GOT3 (cell line): ENCODE measurements at places on chromosomes 6 and 20.

DNA sequence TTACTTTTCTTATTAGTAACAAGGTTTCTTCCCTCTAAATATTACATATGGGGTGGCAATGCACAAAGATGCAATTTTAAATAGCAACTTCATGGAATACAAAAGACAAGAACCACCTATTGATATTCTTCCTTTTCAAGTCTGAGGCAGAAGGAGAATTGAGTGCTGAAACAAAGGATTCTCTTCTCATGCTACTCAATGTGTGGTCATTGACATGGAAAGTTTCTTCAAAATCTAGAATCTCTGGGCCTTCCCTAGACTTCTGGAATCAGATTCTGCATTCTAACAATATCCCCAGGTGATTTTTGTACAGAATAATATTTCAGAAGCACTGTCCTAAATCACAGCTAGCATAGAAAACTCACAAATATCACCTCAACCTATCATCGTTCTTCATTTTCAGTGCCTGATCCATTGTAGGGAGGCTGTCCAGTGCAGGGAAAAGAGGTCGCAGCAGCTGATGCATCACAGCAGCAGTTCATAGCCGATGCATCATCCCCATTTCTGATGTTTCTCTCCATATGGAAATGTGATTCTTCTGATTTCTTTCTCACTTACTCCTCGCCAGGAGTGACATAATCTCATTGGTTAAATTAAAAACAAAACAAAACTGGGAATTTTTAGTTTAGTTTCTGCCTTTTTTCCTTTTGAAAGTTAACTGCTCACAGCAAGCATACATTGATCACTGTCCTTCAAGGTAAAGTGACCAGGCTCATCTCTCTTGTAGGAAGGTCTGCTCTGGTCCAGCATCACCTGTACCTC, 139.5 kb upstream of the FAM83B start:
- no peak for DNase-seq

- no peak for DNase-seq
Measured at GRCh38 chr6:161374971-161375873, 101.4 kb upstream of the AGPAT4 start.

DNA sequence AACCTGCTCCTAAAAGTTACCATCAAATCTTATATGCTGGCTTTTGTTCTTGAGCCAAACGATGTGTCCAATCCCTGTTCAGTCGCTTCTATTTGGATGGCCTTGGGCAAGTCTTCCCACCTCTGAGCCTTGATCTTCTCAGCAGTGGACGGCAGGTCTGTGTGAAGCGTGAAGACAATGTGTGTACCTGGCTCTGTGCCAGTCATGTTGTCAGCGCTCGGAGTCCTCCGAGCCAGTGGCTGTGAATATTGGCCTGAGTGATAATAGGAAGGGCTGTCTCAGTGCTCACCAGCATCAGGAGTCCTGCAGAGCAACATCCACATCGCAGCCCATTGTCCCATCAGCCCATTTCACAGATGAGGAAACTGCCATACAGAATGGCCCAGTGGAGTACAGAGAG, 219.0 kb downstream of the CDC5L start:
- DNase-seq: no peak

- DNase-seq: no peak
Measured at GRCh38 chr20:18287546-18287914, 797 bp upstream of the ZNF133 start.

- DNase-seq: no peak
Measured at GRCh38 chr6:149410557-149410956, 10.5 kb downstream of the SUMO4 start.

GRCh38 chr20:33475381-33476152, 14.3 kb upstream of the CBFA2T2 start:
- no peak for DNase-seq

DNA sequence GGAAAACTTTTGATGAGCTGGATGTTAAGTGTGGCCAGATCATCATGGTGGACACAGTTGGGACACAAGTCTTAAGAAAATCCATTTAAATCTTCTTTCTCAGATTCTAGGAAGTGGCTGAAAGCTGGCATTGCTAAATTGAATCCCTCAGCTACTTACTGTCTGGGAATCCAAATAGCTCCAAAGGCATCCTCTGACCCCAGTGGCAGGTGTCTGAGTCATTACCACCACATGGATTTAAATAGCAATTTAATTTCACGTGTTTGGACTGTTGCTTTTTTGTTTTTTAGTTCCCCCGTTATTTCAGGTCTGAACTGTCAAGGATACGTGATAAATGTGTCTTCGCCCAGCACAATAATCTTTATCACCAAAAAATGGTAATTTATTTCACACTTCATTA, 33.2 kb upstream of the HDGFL1 start:
- DNase-seq: no peak

DNA sequence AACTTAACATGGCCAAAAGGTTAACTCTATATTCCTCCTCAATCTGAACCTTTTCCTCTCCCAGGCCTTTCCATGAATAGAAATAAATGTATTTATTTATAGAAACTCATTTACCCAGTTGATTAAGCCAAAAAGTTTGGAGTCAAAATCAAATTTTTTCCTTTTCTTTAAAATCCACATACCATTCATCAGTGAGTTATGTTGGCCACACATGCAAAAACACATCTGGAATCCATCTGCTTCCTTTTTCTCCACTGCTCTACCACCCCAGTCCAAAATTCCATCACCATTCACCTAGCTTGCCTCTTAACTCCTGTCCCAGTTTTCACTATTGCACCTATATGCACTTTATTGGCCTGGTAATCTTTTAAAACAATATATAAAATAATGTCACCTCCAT, 62.4 kb upstream of the TMEM200A start:
- no peak for DNase-seq

- DNase-seq: no peak
Measured at GRCh38 chr6:14660806-14661579, 543.4 kb downstream of the CD83 start.
